ENCODE measurements at places on chromosomes 5 and 9.

GRCh38 chr5:77218263-77218662, 7.8 kb downstream of the PDE8B start:
- no peak for DNase-seq

DNA sequence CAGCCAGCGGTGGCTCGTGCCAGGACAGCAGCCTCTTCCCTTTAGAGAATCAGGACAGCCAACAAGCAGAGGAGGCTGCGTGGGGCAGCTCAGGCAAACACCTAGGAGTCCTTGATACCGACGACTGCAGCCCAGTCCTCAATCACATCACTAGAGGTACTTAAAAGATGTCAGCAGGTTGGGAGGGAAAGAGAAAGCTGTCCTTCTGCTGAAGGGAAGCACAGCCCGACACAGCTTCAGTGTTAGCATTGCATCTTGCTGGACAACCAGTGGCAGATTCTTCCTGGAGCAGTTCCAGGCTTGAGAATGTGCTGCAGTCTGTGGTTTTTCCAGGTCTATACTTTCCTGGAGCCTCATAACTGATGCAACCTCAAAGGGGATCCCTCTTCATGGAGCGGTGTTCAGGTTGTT, 230.5 kb downstream of the SYK start:
- DNase-seq, result no peak

- DNase-seq, result no peak
Observed at GRCh38 chr9:36153746-36154145, 15.4 kb upstream of the CCIN start.

GRCh38 chr9:79014929-79015699, 556.7 kb upstream of the TLE4 start:
- DNase-seq, result no peak

- DNase-seq, result no peak
Observed at GRCh38 chr5:17217493-17218352, at the start of gene BASP1. BASP1 (plus strand) TSS chr5:17217631; CDS start chr5:17275217, 57,586 bp downstream.

Data from stimulated activated CD8-positive, alpha-beta memory T cell treated with anti-CD3 and anti-CD28 coated beads, Interleukin-7, amount 100 ng/mL, for 1 hour (primary cell).